Heart left ventricle (tissue), 16 donors: ENCODE measurements at places on chromosomes 11 and 22.

DNA sequence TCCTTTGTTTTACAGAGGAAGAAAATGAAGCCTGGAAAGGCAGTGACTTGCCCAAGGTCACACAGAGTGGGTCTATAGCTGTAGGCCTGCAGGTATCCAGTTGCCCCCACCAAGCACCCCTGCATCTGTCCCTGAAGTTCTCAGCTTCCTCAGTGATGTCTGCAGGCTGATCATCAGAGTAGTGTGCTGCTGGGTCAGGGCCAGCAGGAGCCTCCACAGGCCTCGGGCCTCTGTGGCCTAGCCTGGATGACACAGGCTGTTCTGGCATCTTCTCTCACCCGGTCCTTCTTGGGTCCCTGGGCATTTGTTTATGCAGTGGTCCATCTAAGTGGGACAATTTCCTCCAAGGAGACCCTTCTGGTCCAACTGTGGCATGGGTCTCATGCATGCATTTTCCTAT lies 74.8 kb upstream of the E2F8 start:
- no peak for DNase-seq

DNA sequence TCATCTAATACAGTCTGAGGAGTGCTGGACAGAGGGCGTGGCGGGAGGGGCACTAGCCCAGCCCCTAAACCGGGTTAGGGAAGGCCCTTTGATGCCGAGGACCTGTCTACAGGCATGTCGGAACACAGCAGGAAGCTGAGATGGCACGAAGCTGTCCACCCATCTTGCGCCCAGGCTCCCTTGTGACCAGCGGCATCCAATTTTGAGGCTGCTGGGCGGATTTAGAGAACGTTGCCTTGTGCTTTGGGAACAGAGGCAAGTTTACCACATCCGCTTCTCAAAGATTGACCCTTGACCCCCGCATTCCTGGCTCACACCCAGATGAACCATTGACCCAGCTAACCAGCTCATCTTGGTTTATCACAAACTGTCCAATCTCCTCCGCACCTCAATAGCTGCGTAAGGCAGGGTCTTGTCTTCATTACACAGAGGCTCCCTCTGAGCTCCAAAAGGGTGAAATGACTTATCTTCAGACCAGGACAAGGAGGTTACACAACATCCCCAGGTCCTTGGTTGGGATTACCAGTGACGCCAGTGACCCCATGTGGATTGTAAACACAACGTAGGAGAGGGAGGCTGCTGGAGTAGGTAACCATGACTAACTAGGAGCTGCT lies 4.5 kb downstream of the FAM83F start:
- no peak for DNase-seq

- DNase-seq = no peak
These were observed 697.0 kb upstream of the ANO5 start for GRCh38 chr11:21495879-21496278.

GRCh38 chr11:110023711-110024110 lies 69.5 kb upstream of the ZC3H12C start:
- no peak for DNase-seq

- DNase-seq = no peak
These were observed 2.0 kb downstream of the CLCF1 start for GRCh38 chr11:67371189-67371910.

DNA sequence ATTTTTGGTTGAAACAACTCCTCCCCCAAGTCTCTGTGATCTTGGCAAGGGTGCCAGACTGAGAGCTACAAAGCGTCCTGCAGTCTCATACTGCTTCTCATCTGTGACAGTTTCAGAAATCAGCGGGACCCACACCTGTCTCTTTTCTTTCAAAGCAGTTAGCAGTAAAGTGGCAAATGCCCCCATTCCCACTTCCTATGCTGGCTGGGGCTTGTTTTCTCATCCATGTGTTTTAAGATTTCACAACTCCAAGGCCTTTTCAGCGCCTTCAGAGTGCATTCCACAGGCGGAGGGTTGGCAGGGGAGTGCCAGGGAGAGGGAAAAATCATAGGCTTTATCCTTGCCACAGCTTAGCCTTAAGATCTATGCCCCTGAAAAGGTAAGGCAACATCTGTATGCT lies 493.5 kb downstream of the OPCML start:
- DNase-seq = no peak

- DNase-seq = no peak
These were observed 53.3 kb downstream of the MRTFA start for GRCh38 chr22:40583053-40583741.

GRCh38 chr11:28903716-28904115 lies 795.5 kb downstream of the METTL15 start:
- DNase-seq = no peak

GRCh38 chr11:2526808-2527381 lies 82.1 kb downstream of the KCNQ1 start:
- peak; percentile 60 for DNase-seq

- no peak for DNase-seq
These were observed at the start of gene BARX2 for GRCh38 chr11:129375751-129376657. Gene BARX2 (plus strand): TSS chr11:129375848. CDS start chr11:129376036, 188 bp downstream.

GRCh38 chr11:62573006-62573591 lies 592 bp downstream of the EEF1G start:
- no peak for DNase-seq

DNA sequence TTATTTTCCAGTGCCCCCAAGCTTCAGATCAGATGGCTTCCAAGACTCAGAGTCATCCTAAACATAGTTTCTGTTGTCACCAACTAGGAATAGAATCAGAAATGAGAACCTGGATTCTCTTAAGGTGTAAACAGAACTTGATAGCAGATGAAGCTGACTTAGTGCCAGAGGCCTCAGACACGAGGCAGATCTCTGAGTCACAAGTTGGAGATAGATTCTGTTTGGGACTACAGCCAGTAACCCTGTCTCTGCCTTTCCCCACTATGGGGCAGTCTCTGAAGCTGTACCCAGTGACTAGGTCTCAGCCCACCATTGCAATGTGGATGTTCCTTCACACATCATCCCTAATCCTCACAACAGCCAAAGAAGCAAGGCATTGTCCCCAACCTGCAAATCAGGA lies 25.4 kb downstream of the NEU3 start:
- no peak for DNase-seq

GRCh38 chr11:116059919-116060318 lies 555.7 kb upstream of the CADM1 start:
- no peak for DNase-seq

GRCh38 chr22:17890245-17890671 lies 116.0 kb upstream of the BID start:
- DNase-seq = peak; percentile 40

DNA sequence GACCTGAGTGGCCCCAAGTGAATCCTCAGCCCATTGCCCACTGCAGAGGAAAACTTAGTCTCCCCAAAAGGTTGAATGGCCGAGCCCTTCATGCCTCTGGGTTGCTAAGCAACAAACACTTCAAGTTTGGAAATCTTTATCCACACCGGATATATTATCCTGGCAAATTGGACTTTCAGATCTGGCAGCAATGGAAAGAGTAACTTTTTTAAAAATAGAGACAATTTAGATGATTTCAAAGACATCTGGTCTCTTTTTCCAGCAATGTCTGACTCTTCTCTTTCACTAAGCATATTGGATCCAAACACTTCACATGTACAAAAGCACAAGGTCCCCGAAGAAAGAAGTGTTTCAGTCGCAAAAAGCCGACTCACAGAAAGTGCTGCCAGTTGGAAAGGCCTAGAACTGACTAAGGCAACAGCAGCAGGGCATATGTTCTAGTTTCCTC lies 505.3 kb downstream of the SOX6 start:
- DNase-seq = no peak

DNA sequence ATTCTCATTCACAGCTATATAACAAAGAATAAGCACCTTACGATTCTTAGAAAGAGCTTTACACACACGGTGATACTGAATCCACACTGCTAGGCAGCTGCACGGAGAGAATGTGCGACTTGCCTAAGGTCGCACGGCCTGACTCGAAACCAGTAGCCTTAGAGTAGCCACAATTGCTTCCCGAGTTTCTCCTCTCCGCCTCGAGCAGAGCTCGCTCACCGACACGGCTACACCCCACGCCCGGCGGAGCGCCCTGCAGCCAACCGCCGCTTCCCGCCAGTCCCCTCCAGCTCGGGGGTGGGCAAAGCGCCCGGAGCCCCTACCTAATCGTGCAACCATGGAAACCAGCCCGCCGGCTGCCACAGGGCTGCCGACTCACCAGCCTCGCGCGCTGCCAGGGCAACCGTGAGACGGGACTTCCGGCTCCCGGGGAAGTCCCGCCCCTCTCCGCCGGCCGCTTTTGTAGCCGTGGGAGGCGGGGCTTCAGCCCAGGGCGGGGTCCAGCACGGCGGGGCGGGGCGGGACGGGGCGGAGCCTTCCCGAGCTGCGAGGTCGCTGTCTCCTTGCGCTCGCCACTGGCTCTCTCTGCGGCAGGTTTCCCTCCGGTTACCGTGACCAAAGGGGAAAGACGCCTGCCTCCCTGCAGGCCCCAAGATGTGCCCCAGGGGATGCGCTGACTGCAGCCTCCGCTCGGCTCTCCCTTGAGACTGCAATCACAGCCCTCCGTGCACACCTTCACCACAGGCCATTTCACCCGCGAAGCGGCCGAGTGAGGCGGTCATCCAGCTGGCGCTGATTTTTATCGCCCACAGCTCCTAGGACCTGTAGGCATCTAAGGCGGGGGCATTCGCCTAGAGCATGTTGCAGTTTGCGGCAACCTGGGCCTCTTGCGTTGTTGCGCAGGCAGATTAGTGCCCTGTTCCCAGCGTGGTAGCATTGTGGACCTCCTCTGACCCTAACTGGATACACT lies 1.1 kb downstream of the BSCL2 start:
- DNase-seq = peak; percentile 95

DNA sequence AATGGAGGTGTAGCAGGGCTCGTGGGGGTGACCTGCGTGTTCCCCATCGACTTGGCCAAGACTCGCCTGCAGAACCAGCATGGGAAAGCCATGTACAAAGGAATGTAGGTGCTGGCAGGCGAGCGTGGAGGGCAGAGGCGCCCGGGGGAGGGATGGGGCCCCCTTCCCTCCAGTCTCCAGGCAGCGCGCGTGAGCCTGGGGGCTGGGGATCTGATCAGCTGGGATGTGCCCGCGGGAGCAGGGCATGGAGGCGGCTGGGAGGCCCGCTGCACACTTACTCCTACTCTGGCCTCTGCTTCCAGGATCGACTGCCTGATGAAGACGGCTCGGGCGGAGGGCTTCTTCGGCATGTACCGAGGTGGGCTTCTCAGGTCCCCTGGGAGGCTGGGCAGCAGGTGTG lies 17.8 kb downstream of the SLC25A18 start:
- DNase-seq = no peak

DNA sequence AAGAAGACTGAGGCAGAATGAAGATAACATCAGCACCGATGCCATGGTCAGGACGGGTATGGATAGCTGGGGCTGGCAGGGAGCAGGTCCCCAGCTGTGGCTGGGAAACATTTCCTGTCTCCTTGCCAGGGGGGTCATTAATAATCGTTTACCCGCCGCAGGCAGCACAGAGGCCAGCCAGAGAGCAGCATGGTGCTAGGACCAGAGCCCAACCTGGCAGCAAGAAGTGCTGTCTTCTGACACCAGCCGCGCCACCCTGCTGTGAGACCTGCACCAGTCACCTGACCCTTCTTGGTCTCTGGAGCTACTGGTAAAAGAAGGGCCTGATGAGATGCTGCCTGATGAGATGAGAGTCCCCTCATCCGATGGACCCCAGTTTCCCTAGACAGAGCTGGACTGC lies 36.3 kb downstream of the PDE2A start:
- DNase-seq = no peak

DNA sequence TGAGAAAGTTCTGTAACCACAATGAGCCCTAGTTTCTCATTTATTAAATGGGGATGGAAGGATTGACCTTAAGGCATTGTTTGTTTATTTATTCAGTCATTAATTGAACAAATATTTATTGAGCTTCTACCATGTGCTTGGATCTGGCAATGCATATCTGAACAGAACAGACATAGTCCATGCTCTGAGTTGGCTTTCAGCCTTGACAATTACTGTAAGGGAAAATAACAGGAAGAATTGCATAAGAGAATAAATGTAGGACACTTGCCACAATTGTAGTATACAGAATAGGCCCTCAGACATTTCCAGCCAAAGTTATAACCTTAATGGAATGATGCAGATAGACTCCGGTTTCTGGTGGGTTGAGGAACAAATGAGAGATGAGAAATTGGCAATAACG lies 160.5 kb upstream of the TTC12 start:
- no peak for DNase-seq

GRCh38 chr11:103582351-103582909 lies 454.0 kb upstream of the DDI1 start:
- no peak for DNase-seq

GRCh38 chr11:66912361-66912760 lies 45.8 kb downstream of the PC start:
- no peak for DNase-seq

GRCh38 chr11:14980854-14981253 lies 8.7 kb upstream of the CALCA start:
- DNase-seq = peak; percentile 59

DNA sequence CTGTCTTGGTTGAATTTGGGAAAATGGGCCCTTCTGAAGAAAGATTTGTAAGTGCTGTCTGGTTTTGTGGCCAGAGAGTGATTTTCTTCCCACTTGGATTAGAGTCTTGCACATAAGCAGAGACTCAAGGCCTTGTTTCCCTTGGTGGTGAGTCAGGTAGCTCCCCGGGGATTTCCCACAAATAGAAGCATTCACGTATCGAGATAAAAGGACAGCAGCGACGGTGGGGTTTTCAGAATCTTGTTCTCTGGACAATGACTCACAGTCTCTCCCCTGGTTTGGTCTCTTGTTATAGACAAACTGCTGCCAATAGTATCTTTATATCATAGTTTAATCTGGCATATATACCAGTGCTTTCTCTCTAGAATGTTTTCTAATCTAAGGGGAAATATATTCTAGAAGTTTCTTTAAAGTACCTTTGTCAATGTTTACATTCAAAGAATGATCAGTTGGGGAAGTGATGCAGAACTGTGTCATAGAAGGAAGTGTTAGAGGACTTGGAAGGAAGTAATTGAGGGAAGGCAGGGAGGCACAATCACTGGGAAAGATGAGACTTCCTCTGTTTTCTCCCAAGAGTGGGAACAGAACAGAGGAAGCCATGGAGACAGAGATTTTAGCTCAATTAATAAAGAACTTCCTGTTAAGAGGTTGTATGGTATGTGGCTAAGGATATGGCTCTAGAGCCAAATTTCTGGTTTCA lies 18.1 kb downstream of the POLA2 start:
- DNase-seq = no peak

DNA sequence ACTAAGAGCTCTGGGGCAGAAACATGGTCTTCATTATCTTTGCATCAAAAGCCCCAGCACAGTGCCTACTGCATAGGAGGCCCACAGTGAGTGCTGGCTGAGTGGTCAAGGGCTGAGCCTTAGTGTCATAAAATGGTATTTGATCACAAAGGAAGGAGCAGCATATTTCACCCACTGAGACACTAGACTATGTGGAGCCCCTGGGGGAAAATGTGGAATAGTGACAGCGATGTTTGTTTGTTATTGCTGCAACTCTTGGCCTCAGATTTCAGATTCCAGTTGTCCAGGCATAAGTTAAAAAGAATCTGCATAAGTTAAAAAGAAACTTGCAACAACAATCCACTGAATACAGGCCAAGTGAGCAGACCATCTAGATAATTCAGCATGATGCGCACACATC lies 7.0 kb downstream of the KIRREL3 start:
- no peak for DNase-seq

- no peak for DNase-seq
These were observed 56.1 kb downstream of the AASDHPPT start for GRCh38 chr11:106133529-106133928.
